Cerebellar cortex (tissue), 1 donor: ENCODE measurements at places on chromosomes 1 and 21.
A peak's percentile ranks its signal among the peaks of the same experiment; 100 is the strongest.

DNA sequence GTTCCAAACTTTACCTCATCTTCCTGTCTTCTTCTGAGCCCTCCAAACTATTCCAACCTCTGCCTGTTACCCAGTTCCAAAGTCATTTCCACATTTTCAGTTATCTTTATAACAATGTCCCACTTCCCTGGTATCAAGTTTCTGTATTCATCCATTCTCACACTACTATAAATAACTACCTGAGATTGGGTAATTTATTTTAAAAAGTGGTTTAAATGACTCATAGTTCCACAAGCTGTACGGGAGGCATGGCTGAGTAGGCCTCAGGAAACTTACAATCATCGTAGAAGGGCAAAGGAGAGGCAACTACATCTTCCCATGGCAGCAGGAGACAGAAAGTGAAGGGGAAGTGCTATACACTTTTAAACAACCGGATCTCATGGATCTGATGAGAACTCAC, 428.5 kb upstream of the RGS18 start:
- DNase-seq, result no peak

DNA sequence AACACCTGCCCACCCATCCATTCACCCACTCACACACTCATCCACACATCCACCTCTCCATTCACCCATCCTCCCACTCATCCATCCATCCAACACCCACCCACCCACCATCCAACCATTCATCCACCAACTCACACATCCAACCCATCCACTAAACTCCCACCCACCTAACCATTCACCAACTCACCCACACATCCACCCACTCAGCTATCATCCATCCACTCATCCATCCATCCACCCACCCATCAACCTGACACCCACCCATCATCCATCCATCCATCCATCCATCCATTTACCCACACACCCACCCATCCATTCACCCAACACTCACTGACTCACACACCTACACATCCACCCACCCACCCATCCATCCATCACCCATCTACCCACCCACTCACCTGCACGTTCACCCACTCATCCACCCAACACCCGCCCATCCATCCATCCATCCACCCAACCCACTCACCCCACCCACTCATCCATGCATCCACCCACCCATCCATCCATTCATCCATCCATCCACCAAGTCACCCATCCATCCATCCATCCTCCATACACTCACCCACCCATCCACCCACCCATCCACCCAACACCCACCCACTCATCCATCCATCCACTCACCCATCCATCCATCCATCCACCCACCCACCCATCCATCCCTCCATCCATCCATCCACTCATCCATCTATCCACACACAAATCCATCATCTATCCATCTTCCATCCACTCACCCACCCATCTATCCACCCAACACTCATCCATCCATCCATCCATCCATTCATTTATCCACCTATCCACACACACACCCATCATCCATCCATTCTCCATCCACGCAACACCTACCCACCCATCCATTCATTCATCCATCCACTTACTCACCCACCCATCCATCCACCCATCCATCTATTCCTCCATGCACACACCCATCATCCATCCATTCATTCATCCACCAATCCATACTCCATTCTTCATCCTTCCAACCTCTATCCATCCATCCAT, 17.4 kb upstream of the PRDM16 start:
- no peak for DNase-seq

DNA sequence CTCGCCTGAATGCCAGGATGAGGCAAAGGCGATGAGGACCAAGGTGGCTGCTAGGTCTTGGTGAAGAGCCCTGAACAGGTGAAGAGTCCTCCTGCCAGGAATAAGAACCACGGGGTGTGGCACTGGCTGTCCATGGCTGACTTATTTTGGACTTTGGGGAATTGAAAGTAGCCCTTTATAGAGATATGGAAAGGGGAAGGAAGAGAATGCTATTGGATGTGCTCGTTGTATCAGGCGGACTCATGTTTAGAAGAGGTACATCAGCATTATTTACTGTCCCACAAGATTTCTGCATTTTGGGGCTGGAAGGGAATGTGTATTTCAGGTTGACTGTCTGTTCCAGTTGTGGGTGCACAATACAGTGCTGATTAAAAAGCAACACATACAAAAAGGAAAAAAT, 465.8 kb downstream of the DSCAM start:
- DNase-seq, result no peak

DNA sequence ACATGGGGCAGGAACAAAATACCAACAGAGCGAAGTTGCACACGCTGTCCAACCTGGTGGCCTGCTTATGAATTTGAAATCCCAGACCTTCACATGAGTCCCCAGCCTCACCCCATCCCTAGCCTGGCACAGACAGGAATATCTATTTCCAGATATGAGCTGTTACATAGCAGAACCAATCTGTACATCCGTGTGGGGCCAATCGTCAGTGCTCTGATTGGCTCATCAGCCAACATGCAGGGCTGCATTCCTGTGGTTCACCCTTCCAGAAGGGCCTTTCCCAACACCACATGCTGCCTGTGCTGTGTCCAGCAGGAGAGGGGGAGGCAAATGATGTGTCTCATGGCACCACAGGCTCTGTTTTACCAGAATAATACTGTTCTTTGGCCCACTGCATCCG, 31.3 kb downstream of the CCN1 start:
- no peak for DNase-seq

GRCh38 chr1:18612073-18612472, 18.6 kb upstream of the PAX7 start:
- DNase-seq, result no peak

- no peak for DNase-seq
Measured at GRCh38 chr1:170133766-170134495, 11.8 kb upstream of the NTMT2 start.

DNA sequence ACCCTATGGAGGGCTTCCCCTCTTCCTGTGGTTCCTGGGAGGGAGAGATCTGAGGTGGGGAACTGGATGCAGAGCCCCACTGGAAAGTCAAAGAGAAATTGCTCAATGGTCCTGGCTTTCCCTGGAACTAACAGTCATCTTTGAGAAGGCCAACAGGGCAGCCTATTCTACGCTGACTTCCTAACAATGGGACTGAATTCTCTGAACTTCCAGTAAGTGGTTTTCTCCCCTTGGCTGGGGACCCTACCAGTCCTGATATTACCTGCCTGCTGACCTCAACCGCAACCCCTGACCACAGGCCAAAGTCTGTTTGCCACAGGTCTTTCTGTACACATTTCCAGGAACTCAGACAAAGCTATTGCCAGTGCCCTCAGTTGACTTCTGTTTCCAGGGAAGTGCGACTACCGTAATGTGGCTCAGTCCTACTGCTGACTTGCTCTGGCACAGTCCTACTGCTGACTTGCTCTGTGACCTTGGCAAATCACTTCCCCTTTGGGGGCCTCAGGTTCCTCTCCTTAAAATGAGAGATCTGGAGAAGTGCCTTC, 55.3 kb downstream of the C8B start:
- no peak for DNase-seq

DNA sequence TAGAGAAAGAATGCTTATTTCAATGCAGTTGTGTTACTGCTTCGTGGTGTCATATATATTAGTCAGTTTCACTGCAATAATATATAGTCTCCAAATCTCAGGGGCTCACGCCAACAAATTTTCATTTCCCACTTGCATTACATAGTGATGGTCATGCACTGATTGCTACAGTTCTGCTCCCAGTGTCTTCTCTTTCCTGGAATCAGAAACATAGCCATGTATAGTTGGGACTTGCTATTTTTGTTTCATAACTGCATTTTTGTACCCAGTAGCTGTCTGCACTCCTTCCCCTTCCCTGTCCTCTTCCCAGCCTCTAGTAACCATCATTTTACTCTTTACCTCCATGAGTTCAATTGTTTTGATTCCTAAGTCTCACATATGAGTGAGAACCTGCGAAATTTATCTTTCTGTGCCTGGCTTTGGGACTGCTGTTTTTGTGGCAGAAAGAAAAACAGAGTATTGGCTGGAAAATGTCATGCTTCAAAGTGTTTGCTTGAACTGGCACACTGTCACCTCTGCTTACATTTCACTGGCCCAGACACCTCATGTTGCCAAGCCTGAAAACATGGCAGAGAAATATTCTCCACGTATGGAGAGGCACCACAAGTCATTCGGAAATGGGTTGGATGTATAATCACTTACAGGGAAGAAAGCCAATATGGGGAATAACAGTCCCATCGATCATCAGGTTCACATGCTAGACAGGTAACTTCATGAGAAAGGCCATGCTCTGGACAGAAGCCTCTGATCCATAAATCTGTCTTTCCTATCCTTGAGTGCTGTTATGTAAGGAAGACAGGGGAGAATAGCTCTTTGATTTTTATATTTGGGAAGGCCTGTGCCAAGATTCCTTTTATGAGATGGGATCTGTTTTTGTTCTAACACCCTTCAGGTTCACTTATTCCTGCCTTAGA, 60.4 kb upstream of the BACH1 start:
- no peak for DNase-seq

GRCh38 chr1:201359873-201360210, 17.6 kb downstream of the TNNT2 start:
- DNase-seq, result no peak

GRCh38 chr1:236425031-236425663, 31.1 kb downstream of the EDARADD start:
- DNase-seq, result no peak

DNA sequence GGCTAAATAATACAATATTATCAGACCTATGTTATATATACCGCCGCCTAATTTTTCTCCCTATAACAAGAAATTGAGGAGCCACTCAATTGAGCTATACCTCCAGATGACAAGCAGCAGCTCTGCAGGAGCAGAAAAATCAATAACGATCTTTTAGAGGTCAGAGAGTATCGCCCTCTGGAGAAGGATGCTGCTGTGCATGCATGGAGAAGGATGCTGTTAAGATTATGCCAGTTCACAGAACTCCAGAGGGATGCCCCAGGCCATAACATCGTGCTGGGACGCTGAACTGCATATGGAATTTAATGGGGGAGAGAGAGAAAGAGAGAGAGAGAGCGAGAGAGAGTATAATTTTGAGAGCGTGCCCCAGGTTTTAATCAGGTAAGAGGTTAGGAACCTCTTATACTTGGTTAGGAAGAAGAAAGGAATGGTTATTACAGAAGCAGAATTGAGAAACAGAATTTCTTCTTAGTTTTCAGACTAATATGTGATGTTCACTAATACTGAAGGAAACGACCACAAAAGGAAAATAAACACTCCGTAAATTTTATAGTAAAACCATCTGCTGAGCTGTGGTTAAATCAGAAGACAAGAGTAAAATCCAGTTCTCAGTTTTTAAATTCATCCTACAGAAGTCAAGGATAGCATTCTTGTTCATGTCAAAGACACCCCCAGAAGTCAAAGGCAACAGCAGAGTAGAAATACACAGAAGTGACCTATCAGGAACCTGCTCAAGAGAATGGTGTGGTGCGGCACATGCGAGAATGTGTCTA, 111.1 kb downstream of the SMYD2 start:
- no peak for DNase-seq

DNA sequence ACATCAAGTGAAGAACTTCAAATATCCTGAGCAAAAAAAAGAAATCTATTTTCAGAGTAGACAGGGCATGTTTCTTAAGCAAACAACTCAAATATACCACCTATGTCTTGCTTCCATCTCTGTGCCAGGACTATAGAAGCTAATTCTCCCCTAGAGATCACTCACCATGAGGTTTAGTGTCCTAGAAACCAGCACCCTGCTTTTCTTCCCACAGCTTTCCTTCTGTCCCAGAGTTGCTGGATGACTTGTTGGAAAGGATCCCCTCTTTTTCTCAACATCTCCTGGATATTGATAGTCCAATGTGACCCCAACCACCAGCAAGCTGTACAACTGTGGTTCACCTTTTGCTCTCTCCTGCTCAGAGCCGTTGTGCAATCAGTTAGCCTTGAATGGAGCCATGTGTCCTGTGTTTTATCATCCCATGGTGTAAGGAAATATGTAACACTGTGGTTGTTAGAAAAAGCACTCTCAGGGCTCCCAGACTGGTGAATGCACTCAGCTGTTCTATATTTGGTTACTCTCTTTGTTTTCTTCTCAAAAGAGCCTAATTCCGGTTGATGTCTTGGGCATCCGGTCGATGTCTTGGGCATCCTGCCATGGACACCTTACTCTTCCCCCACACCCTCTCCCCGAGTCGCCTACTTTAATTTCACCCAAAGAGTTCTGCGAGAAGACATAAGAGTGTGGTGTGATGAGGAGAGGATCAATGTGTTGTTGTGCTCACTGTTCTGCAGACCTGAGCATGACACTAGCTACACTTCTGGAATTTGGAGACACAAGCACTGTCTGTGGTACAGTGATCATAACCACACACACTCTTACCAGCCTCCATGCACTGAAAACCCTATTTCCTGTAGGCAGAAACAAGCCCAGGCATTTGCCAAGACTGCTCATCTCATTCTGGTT, 1.7 kb downstream of the TNFSF4 start:
- DNase-seq, result no peak

DNA sequence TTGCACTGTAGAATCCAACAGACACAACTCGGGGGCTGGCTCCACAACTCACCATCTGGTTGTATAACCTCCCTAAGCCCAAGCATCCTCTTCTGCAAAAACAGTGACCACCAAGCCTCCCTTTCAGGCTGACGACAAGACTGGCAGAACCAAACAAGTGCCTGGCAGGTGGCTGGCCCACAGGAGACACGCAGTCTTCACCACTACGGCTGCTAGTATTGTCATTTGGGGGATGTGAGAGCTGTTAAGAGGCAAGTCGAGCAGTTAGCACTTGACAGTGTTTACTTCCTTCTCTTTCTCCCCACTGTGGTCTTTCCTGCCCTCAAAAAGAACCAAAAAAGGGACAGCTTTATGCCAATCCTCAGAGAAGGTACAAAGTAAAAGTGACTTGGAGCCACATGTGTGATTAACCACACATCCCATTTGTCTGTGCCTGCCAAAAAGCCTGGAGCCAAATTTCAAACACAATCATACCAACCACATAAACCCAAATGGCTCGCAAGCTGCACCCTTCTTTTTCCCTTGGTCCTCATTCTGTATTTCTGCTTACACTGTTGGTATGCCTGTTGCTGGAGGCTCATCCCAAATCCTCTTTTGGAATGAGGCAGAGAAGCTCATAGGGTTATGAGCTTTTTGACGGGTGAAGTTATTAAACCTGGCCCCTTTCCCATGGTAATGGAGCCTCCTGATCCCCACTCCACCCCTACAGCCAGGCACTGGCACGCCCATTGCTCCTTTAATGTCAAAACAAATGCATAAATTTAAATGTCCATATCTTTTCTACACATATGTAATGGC, 94.1 kb downstream of the TGFBR3 start:
- DNase-seq, result no peak

- no peak for DNase-seq
Measured at GRCh38 chr1:61448914-61449313, 276.0 kb downstream of the TM2D1 start.

GRCh38 chr1:160206421-160207117, 1.4 kb downstream of the PEA15 start:
- peak; percentile 52 for DNase-seq

DNA sequence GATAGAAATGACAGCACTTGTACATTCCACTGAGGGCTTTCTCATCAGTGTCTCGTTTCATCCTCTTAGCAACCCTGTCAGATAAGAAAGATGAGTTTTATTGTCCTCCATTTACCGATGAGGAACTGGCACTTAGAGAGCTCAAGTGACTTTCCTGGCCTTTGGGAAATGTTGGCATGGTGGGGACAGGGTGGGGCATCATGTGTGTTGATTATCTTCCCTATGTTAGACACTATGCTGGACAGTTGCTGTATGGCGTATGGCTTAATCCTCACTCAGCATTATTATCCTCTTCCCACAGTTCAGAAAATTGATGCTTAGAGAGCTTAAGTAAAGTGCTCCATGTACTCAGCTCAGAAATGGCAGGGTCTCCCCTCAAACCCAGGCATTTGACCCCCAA, 163.2 kb downstream of the CAMTA1 start:
- DNase-seq, result no peak
